Mesothelial cell of epicardium (in vitro differentiated cells): ENCODE measurements at places on chromosomes 6 and 20. TPM values are rescaled to one million over a fixed set of nuclear protein-coding genes. Genes with fewer than 3 reads are reported as not detected.

GRCh38 chr6:31689249-31690110 is 8.6 kb upstream of the LY6G5C start:
- no peak overlapping the region for H3K4me3 ChIP-seq
- H3K27ac ChIP-seq: peak overlapping the region; percentile 69
- peaks cover 6% of the 10 kb centered on the region for H3K4me1 ChIP-seq
- H3K36me3 ChIP-seq: peaks cover 37% of the 10 kb centered on the region

DNA sequence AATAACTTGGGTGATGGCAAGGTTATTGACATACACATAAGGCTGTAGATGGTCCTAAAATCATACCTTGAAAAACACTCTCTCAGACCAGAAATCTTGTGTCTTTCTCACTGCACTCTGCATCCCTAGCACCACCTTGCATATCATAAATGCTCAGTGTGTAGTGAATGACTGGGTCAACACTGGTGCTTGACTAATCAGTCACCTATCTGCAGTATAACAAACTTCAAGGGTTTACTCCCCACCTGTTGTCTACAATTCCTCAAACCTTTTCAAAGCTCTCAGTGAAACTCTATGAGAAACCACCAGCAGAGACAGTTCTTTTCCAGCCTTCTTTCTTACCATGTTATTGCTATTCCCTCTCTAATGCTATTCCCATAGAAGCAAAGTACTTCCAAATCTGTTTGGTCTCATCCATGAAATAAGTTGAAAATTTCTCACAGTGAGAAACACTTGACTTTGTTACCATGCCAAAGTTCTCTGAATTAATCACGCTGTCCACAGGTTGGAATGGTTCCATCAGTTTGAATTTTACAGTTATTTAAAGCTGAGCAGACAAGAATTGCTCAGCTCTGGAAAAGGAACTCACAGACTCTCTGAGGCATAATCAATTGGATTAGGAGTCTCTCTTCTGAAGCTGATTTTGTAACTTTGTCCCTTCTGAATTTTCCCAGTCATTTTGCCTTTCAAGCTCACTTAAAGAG is 104.8 kb upstream of the EYA4 start:
- peaks cover 27% of the 10 kb centered on the region for H3K4me1 ChIP-seq
- peaks cover 2% of the 10 kb centered on the region for H3K27me3 ChIP-seq
- H3K4me3 ChIP-seq: no peak overlapping the region
- no peak for DNase-seq
- no peaks in the 10 kb centered on the region for H3K36me3 ChIP-seq

DNA sequence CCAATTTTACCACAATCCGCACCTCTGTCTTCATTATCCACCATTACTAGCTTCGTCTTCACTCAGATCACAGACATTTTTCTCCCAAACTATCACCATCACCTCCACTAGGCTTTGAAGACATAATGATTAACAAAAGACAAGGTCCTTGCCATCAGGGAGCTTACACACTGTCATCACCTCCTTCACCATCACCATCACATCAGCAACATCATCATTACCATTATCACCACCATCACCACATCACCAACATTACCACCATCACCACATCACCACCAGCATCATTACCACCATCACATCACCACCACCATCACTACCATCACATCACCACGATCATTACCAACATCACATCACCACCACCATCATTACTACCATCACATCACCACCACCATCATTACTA is 4.4 kb upstream of the SLC22A7 start:
- H3K36me3 ChIP-seq: no peaks in the 10 kb centered on the region
- DNase-seq: no peak
- H3K4me3 ChIP-seq: no peak overlapping the region
- no peaks in the 10 kb centered on the region for H3K4me1 ChIP-seq
- H3K27me3 ChIP-seq: peaks cover 8% of the 10 kb centered on the region

DNA sequence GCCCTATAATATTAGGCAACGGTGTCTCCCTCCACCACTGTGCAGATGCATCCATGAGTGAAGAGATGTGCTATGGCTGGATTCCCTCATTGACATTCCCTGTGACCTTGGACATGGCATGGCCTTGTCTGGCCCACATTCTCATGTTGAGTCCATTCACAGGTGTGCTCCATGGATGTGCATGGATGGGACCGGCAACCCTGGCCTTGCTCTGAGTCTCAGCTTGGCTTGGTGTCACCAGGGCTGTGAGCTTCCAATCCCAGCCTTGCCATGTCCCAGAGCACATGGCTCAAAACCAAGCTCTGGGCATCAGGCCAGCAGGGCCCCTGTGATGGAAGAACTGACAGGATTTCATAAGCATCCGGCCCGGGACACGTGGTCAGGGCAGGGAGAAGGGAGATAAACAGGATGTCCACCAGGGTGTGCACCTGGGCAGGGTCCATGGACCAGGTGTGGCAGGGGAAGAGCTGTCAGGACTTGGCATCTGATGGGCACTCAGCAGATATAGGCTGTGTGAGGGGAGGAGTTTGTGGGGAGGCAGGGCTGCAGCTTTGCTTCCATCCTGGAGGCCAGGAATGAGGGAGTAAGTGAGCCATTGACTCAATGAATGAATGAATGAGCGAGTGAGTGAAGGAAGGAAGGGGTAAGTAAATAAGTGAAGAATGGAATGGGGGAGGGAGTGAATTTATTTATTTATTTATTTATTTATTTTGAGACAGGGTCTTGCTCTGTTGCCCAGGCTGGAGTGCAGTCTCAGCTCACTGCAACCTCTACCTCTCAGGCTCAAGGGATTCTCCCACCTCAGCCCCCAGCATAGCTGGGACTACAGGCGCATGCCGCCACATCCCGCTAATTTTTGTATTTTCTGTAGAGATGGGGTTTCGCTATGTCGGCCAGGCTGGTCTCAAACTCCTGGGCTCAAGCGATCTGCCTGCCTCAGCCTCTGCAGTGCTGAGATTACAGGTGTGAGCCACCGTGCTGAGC is 15.7 kb downstream of the NRSN2 start:
- H3K27ac ChIP-seq: peak overlapping the region; percentile 15
- peak; percentile 65 for DNase-seq
- H3K36me3 ChIP-seq: no peaks in the 10 kb centered on the region
- no peaks in the 10 kb centered on the region for H3K27me3 ChIP-seq

- H3K36me3 ChIP-seq: no peaks in the 10 kb centered on the region
- no peak overlapping the region for H3K4me3 ChIP-seq
- no peak overlapping the region for H3K27ac ChIP-seq
- DNase-seq: no peak
- H3K27me3 ChIP-seq: no peaks in the 10 kb centered on the region
- peaks cover 2% of the 10 kb centered on the region for H3K4me1 ChIP-seq
Measured at GRCh38 chr6:132725947-132726607, 12.2 kb upstream of the VNN1 start.

GRCh38 chr20:29741594-29741893 is 1515.9 kb upstream of the DEFB115 start:
- peaks cover 10% of the 10 kb centered on the region for H3K36me3 ChIP-seq
- DNase-seq: no peak
- H3K27me3 ChIP-seq: no peaks in the 10 kb centered on the region
- no peak overlapping the region for H3K4me3 ChIP-seq
- no peaks in the 10 kb centered on the region for H3K4me1 ChIP-seq
- H3K27ac ChIP-seq: no peak overlapping the region

- peaks cover 14% of the 10 kb centered on the region for H3K27me3 ChIP-seq
- no peaks in the 10 kb centered on the region for H3K4me1 ChIP-seq
- no peak for DNase-seq
Measured at GRCh38 chr6:153312634-153313033, 181.6 kb upstream of the RGS17 start.

GCNT2 gene
- total RNA-seq: 29.3 to 35.0 TPM (median 32.2 TPM) in 3 replicates

FHL5 gene
- 4.5 to 5.5 TPM (median 5.3 TPM) in 3 replicates for total RNA-seq

PDE10A gene
- total RNA-seq: 12.8 to 14.3 TPM (median 13.0 TPM) in 3 replicates

FIG4 gene
- total RNA-seq: 23.3 to 28.3 TPM (median 24.5 TPM) in 3 replicates

SIGLEC1 gene
- 0.04 TPM in 1 of 3 replicates, not detected in the others for total RNA-seq
